B cell (primary cell): ENCODE measurements at places on chromosomes 7 and 10.
A peak's percentile ranks its signal among the peaks of the same experiment; 100 is the strongest.

- no peak for DNase-seq
Observed at GRCh38 chr10:48496831-48497779, 107.8 kb downstream of the ARHGAP22 start.

- no peak for DNase-seq
Observed at GRCh38 chr7:46003896-46004875, 83.1 kb upstream of the IGFBP3 start.

GRCh38 chr10:68105820-68106219 lies 3.5 kb upstream of the MYPN start:
- no peak for DNase-seq

- no peak for DNase-seq
Observed at GRCh38 chr7:114294036-114294435, 120.6 kb upstream of the FOXP2 start.

DNA sequence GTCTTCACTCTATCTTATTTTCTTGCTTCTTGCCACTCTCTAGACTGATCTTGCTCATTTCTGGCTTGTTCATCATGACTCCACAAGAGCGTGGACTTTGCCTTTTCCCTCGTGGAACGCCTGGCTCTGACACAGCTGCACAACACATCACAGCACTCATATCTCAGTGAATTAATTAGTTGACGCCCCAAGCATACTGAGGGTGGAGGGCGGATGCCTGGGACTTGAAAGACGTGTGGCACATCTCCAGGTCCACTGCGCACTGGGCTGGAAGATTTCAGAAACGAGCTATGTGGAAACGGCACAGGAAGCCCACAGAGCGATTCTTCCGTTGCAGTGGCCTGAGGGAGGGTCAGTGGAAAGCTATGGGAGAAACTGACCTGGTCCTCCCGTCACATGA lies 23.6 kb upstream of the PLEKHA1 start:
- no peak for DNase-seq

GRCh38 chr7:140604760-140605159 lies 35.9 kb downstream of the DENND2A start:
- DNase-seq = no peak

DNA sequence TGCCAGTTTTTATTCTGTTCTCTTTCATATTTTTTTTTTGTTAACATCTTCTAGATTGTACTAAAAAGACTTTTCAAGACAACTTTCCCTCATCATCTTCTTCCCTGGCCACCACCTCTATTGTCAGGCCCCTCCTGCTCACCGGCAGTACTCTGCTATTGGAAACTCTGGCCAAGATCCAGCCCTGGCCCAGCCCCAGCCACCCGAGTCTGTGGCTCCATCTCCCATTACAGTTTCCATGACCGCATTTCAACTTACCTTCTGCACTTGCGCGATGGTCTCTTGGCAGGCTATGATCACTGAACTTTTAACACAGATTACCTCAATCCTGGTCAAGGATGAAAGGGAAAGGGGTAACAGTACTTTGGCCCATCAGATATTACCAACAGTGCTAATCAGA lies 137.7 kb upstream of the POM121L12 start:
- DNase-seq = no peak

GRCh38 chr7:41007811-41008210 lies 695.1 kb downstream of the INHBA start:
- DNase-seq = no peak

DNA sequence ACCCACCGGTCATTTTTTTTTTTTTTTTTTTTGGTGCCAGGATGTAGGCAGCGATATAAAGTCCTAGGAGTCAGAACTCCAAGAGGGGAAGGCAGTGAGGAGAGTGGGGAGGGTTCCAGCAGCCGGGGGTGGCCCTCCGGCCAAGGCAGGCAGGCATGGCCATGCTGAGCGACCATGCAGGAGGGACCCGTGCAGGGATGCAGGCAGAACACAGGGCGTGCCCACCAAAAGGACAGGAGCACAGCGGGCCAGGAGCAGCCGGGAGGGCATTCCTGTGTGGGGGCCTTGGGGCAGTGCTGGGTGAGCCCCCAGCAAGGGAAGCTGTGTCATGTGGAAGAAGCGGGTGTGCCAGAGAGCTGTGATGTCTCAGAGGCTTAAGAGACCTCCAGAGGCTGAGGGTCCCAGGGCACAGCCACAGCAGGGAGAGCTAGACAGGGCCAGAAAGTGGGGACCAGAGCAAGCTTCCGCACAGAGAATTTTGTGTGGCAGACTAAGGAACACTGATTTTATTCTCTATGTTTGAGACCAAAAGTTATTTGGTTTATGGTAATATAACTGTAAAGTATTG lies 5.7 kb downstream of the ZFAND2A start:
- no peak for DNase-seq

DNA sequence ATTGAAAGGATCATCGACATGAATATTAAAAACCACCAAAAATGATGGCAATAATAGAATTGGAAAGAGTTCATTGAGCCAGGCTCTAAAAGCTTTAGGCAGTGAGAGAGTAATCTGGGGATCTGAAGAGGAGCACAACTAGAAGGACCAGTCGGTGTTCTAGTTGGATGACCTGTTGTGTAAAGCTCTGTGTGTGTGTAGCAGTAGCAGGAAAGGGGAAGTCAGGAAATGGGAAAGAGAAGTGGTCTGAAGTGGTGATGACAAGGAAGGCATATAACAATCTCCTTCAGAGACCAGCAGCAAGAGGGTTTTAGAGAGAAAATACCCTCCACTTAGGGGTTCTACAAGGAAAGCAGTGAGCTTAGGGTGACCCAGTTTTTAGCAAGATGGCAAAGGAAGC lies 539.2 kb downstream of the HTR7 start:
- DNase-seq = no peak

DNA sequence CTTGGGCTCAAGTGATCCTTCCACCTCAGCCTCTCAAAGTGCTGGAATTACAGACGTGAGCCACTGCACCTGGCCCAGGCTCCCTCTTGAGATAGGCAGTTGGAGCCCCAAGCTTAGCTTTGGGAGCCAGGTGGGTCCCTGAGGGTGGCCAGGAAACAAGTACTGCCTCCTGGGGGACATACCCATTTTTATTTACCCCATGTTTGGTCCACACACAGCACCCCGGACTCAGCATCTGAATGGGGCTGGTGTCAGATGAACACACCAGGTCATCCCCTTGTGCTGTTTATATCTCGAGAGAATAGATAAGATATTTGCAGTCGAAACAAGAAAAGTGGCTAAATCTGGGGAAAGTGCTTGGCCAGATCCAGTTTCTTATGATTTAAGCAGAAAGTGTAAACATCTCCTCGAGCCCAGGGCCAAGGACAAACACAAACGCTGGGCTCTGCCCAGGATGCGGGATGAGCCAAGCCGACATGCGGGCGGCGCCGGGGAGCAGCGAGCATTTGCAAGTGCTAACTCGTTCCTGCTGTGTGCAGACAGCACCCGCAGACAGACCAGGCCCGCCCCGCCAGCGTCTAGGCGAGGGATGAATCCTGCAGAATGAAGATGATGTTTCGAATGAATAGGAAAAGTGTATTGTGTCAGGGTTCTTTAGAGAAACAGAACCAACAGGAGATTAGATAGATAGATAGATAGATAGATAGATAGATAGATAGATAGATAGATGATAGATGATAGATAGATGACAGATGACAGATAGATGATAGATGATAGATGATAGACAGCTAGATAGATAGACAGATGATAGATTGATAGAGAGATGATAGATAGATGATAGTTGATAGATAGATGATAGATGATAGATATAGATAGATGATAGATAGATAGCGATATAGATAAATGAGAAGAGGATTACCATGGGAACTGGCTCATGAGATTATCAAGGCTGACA lies 44.4 kb upstream of the OCM2 start:
- DNase-seq = no peak

DNA sequence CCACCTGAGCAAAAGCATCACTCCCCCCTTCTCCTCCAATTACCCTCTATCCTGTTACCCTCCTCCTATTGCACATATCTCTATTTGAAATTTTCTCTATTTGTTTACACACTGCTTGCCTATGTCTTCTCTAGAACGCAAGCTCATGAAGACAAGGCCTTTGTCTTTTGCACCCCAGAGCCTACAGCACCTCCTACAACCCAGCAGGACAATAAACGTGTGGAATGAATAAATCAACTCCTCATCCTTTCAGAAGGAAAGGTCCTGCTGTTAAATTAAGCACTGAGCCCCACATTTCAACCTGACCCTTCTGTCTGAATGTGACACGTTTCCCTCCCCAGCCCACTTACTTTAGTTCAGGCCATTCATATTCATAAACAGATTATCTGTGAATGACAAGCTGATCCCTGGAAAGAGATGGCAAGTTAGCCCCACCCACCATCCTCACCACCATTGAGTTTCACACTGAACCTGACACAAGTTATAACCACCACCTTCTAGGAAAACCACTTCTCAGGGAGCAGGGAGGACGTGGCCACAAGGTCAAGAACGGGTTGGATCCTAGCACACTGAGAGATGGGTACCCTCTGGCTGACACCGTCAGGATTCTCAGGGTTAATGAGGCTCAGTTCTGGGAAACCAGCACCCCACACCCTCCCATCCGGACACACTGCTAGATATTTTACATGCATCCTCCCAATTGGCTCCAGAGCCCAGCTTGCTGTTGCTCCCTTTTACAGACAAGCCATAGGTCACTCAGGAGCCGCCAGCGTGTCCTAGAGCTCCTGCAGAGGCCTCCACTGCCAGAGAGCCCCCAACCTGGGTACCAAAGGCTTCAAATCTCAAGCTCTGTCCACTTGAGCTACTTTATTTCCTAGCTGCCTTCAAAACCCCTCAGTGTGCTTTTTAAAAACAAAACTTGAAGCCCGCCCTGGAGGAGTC lies 934 bp downstream of the PRTFDC1 start:
- DNase-seq = peak; percentile 12

DNA sequence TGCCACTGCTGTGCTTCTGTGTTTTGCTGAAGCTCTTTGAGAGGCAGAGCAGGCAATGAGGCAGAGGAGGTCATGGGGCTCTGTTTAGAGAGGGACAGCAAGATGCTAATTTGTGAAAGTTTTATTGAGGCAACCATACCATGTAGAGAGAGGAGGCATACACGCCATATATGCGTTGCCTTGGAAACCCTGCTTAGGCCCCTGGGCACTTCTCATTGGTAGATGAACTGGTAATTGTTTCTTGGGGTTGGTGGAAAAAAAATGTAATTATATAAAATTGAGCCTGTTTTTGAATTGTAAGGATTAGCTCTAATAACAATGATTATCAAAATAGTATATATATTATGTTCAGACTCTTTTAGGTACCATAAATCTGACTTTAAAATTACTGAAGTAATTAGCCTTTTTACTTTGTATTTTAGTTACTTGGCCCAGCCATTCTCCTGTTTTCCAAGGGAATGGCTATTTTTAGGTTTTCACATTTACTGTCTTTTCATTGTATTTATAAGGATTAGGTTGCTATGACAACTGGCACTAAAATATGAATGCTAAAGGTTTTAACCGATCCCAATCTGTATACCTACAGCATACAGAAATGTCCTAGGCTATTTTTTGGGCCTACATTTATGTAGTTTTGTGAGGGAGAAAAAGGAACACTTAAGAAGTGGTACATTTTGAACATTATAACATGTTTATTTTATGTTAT lies 52.4 kb downstream of the BZW2 start:
- DNase-seq = no peak

DNA sequence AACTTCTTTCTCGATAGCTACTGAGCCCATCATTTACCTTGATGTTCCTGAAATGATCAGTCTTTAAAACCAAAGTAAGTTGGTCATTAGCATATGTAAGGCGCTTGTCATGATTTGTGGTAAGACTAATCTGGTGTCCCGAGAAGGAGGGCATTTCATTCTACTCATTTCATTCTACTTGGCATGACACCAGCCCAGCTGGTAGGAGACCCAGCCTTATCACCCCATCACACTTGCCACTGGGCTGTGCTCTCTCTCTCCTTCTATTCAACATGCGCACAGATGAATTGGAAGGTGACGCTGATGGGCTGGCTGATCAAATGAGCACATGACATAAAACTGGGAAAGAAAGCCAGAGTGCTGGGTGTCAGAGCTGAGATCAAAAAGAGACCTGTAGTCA lies 65.7 kb downstream of the CRTAC1 start:
- no peak for DNase-seq

DNA sequence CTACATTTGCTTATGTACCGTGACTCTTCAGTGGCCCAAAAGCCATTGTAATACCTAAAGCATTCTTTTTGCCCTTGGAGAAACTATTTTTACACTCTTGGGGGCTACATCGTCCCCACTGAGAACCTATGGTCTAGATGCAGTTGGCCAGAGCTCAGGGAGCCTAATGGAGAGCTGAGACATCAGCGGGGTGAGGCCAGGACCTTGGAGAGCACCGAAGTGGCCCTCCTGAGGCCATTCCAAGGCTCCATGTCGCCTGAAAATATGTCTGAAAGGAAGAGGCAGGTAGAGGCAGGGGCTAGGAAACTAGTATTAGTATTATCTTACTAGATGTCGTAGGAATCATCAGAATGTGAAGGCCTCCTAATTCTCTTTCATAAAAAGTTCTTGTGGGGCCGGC lies 4.9 kb downstream of the PKD2L1 start:
- no peak for DNase-seq

DNA sequence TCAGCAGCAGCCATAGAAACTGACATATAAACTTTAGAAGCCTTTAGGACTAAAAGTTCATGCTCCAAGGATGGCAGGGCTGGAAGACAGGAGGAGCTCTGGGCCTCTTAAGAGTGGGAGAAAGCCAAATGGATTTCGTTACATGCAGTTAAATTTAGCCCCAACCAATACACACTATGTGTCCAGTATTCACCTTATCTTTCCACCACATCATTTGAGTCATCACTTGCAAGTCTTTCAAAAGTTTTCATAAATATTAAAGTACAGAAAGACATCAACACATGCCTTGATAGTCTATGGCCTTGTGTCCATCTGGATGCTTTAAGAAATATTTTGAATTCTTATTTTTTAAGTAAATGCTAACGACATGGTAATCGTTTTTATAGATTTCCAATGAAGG lies 392.4 kb upstream of the LRRN3 start:
- DNase-seq = no peak

- no peak for DNase-seq
Observed at GRCh38 chr7:36686499-36686898, 37.8 kb downstream of the AOAH start.

GRCh38 chr10:22765660-22766547 lies 51.5 kb upstream of the PIP4K2A start:
- peak; percentile 68 for DNase-seq

- no peak for DNase-seq
Observed at GRCh38 chr10:32232378-32232777, 114.6 kb downstream of the EPC1 start.

DNA sequence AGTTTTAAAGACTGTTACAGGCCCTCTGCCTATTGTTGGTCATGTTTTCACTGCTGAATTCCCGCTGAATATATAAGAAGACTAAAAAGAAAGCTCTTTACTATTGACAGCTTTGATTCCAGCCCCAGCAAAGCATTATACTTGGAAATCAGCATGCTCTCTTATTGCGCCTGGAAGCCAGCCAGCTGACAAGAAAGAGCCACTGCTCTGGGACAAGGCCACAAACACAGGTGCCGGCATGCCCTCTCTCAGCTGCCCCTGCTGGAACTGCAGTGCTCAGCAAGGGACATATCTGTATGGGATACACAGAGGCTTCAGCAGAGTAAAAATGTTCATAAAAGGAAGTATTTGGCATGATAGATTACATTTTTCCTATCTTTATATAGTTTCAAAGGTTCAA lies 523.9 kb downstream of the ADRA2A start:
- DNase-seq = no peak

- DNase-seq = no peak
Observed at GRCh38 chr10:79449181-79450146, 4.0 kb upstream of the ZCCHC24 start.

- no peak for DNase-seq
Observed at GRCh38 chr10:3045471-3046209, 21.7 kb upstream of the PFKP start.
